ENCODE measurements at places on chromosomes 3 and 15.

GRCh38 chr15:69357773-69358771 lies 56.1 kb upstream of the KIF23 start:
- DNase-seq, result no peak

DNA sequence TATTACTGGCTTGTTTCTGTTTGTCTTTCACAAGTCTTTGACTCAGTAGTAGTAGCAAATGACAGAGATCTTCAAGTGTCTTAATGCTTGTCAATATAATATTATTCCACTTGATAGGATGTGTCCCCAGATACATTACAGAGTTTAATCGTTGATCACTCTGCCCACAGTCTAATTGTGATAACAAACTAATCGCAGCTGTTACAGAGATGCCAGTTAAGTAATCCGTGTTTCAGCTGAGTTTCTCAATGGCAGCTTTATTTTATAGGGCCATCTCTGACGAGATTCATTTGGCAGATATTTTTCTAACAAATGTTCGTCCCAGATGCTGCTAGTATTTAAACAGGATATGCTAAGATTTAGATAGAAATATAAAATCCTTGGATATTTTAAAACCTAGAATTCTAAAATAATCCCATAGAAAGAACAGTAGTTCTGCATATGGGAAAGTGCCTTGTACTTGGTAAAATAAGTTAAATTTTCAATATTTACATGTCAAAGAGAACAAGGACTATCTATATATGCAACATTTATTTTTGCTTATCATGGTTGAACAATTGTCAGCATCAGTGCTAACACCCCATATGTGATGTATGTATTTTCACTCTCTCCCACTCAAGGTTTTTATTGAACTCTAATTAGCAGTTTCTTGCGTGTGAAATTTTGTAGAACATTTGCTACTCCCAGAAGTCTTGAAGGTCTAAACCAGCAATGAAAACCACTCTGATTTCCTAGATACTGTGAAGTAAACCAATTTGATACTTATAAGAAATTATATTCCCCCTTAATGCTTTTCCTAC lies 185.5 kb downstream of the MBNL1 start:
- DNase-seq, result no peak

GRCh38 chr15:38873158-38873557 lies 308.5 kb upstream of the RASGRP1 start:
- no peak for DNase-seq

GRCh38 chr3:134090031-134090430 lies 60.3 kb upstream of the SLCO2A1 start:
- no peak for DNase-seq

- no peak for DNase-seq
Observed at GRCh38 chr3:128504963-128505730, 12.1 kb upstream of the GATA2 start.

GRCh38 chr15:37744521-37744920 lies 189.9 kb upstream of the TMCO5A start:
- no peak for DNase-seq

All from NCI-H748 treated with DMSO at 0.1 percent for 48 hours (cell line).